ENCODE measurements at places on chromosomes 4 and X.
A peak's percentile ranks its signal among the peaks of the same experiment; 100 is the strongest.

GRCh38 chr4:86015412-86016350 lies 344.2 kb downstream of the MAPK10 start:
- no peak for DNase-seq

GRCh38 chrX:88613338-88613737 lies 133.7 kb upstream of the CPXCR1 start:
- no peak for DNase-seq

GRCh38 chr4:168197926-168198325 lies 105.6 kb downstream of the ANXA10 start:
- DNase-seq: no peak

- DNase-seq: no peak
These were observed 449.3 kb upstream of the BOD1L1 start for GRCh38 chr4:14076776-14077175.

- DNase-seq: no peak
These were observed 84.6 kb downstream of the THOC2 start for GRCh38 chrX:123648028-123648810.

- no peak for DNase-seq
These were observed 1.9 kb downstream of the ANK2 start for GRCh38 chr4:113051361-113051760.

DNA sequence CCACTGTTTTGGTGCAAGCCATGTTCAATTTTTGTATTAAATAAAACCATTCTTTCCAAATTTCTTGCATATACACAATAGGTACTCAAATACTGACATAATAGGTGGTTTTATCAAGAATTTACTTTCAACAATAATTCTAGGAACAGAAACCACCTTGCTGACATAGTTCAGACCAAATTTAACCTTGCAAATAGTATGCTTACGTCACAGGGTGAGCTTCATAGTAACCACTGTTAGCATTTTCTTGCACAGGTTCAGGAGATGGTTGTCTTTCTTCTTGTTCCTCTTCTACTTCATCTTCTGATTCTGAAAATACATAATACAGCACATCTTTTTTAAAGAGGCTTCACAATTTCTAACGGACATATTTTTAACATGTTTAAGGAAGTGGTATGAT lies 17.6 kb downstream of the G3BP2 start:
- DNase-seq: no peak

DNA sequence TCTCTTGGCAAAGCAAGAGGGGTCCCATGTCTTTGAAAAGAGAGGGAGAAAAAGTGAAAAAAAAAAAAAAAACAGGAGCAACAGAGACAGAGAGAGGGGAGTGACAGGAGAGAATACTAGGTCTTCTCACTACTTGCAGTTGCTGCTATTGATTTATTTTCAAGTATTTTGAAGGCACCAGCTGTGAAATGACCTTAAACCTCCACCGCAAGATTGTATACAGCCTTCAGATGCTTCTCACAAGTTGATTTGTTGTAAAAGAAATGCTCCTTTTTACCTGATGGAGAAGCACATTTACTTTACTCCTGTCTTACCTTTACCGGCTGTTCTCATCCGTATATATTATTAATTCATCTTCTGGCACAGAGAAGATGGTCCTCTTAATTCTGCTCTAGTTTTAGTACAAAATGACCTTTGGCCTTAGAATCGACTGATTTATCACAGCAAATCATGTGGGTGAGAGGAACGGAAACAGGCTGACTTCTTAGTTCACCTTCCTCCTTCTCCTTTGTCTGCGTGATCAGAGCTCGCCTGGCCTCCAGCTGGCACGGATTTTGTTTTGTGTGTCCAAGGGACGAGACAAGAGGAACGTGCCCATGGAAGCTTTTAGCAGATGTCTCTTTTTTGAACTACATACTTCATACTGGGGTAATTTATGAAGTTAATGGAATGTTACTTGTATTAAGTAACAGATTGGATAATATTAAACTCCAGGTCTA lies 82.4 kb upstream of the PACRGL start:
- no peak for DNase-seq

DNA sequence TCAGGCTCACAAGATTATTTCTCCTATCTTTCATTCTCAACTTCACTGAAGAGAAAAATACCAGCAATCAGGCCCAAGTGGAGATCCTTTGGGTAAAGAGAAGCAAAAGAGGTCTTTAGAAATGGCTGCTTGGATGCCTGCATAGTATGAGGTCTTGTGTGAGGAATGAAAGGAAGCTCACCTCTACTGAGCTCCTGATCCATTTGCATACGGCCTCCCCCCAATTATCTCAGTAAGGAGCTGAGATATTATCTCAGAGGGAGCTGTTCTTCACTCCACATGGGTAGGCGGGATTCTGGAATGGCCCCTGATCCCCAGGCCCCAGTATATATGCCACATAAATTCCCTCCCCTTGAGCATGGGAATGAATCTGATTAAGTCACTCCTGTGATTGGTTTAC lies 75.8 kb downstream of the EVC2 start:
- no peak for DNase-seq

GRCh38 chrX:69100478-69100877 lies 64.8 kb downstream of the PJA1 start:
- DNase-seq: no peak

DNA sequence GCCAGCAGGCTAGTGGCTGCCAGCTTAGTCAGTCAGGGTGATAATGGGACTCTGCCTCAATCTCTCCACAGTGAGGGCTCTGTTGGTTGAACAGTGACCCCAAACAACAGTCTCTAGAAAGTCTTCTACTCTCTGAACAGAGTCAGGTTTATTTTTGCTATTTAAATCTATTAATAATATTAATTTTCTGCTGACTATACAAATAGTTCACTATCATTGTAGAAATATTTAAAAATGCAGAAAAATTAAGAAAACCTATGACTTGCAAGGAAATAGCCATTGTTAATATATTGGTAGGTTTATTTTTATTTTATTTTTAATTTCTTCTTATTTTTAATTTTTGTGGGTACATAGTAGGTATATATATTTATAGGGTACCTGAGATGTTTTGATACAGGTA lies 67.9 kb upstream of the AADAT start:
- no peak for DNase-seq

DNA sequence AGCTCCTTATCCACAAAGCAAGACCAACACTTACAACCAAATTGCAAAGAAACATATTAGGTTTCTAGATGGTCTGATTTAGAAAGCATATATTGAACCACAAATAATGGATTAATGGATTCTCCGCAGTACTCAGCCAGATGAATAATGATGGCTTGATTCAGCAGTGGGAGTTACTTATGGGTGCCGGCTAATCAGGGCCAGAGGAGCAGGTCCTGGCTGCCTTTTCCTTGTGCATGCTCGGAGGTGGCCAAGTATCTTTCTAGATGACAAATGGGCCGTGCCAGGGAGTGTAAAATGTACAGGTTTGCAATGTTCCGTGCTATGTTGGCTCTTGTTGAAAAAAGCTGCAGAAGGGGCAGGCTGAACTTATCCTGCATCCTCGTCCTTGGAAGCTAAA lies 70.2 kb downstream of the VCX3A start:
- no peak for DNase-seq

DNA sequence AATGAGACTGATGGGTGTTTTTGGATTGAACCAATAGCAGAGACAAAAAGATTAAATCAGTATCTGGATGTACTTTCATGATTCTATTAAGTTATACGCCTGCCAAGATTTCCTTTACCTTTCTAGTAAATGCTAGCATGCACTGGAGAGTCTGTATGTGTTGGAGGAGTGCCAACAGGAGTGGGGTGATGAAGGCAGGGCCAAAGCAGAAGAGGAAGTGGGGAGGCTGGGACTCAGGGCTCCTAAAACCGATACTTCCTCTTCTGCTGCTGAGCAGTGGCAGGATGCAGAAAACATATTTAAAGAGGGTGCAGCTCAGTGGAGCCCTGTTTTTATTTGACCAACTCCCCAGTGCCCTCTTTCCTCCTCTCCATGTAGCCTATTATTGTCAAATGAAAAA lies 5.6 kb downstream of the CYSLTR1 start:
- DNase-seq: peak; percentile 5

- no peak for DNase-seq
These were observed 38.1 kb downstream of the RTL9 start for GRCh38 chrX:110396735-110397134.

- no peak for DNase-seq
These were observed 566.8 kb downstream of the PDHA2 start for GRCh38 chr4:96406742-96407141.

DNA sequence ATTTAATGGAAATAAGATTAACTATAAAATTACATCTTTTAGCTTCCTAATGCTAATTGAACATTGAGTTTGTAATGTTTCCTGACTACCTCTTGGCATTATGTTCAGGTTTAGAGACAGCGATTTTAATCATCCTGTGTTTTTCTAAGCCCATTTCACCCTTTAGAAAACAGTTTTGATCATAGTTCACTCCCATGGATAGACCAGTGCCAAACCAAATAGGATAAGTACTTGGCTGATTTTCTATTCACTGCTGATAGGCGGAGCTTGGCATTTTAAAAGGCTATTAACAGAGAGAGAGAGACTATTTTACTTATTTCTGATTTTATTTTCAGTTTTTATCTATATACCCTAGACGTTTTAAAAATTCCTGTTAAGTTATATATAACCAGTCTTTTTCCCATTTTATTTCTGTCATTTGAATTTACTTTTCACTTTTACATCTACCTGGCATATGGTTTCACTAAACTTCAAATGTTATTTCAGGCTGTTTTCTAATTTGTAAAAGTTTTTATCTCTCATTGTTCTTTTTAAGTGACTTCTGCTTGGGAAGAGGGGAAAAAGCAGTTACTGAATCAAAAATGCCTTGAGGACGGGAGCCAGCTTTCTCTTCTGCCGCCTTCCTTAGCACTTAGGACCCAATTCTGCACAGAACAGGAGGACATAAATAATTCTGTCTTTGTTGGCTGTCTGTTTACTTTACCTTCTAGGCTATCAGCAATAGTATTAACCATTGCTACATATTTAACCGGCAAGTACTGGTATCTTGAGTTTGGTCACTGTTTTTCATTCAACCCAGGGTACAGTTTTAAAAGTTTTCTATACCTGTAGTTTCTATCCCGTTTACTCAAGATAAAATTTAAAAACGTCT lies 46.4 kb downstream of the SGMS2 start:
- DNase-seq: no peak

GRCh38 chr4:54006755-54007154 lies 57.6 kb downstream of the CHIC2 start:
- no peak for DNase-seq

- DNase-seq: no peak
These were observed 656.7 kb downstream of the GABRG1 start for GRCh38 chr4:45467157-45467556.

DNA sequence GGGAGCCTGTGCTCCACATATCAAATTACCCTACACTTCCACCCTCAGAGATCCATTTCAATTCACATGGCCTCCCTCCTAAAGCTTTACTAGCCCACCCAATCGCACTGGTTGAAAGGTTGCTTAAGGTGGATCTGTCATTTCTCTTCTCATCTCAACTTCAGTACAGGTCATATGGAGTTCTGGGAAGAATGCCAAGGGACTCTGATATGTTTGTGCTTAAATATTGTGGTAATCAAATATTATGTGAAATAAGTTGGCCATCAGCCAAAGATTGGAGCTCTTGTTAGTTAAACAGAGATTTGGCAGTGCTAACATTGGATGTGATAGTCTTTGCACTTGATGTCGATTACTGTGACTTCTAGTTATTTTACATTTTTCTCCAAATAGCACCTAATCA lies 20.5 kb downstream of the SEPTIN6 start:
- DNase-seq: no peak

- no peak for DNase-seq
These were observed 70.9 kb downstream of the HTT start for GRCh38 chr4:3145234-3145924.

DNA sequence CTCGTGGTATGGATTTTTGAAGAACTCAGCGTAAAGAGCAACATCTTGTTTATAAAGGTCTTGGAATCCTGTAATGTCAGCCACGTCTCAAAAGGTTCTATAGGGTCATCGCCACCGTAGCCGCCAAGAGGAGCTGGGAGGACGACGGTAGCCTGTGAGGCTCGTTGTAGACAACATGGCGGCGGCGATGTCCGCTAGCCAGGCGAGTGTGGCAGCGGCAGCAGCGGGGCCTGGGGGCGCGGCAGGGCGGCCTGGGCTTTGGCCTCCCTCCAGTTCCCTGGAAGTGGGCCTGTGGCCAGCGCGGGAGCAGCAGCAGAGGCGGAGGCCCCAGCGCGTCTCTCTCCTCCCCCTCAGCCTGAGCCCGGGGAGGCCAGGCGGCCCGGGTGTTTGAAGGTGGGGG lies 143.5 kb upstream of the PBDC1 start:
- DNase-seq: no peak

All from activated gamma-delta T cell treated with anti-CD3 and anti-CD28 coated beads, Interleukin-2, amount 50 U/mL, for 16 hours (primary cell).